Activated T-helper 2 cell treated with anti-CD3 and anti-CD28 coated beads, Interferon-gamma antibody, Interleukin-2, Interleukin-4, amounts not matched to agents 10 μg/mL and 5 μg/mL and 100 μg/mL, durations not matched to agents 14 hours and 24 hours and 36 hours (primary cell): ENCODE measurements at places on chromosomes 3 and 15. TPM values are rescaled to one million over a fixed set of nuclear protein-coding genes. Genes with fewer than 3 reads are reported as not detected.
A peak's percentile ranks its signal among the peaks of the same experiment; 100 is the strongest.

DNA sequence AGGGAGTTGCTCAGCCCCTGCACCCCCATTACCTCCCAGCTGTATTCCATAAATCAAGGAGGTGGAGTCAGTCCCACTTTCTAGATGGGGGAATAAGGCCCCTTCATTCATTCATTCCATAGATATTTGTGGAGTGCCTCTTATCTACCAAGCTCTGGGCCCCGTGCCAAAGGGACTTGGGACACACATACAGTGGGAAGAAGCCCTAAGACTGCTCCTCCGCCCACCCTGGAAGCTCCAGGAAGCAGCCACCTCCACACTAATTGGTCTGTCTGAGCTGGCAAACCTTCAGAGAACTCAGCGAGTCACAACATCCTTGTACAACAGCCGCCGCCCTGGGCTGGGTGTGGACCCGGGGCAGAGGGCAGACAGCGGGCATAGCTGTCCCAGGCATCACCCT is 6.4 kb downstream of the STRA6 start:
- H3K4me3 ChIP-seq = no peak overlapping the region
- no peak overlapping the region for H3K27ac ChIP-seq
- no peaks in the 10 kb centered on the region for H3K36me3 ChIP-seq
- no peaks in the 10 kb centered on the region for H3K27me3 ChIP-seq
- no peaks in the 10 kb centered on the region for H3K4me1 ChIP-seq

GRCh38 chr3:69231929-69232440 is 109.6 kb upstream of the LMOD3 start:
- no peak overlapping the region for H3K4me3 ChIP-seq
- H3K27ac ChIP-seq = no peak overlapping the region
- H3K4me1 ChIP-seq = peaks cover 14% of the 10 kb centered on the region
- no peak for DNase-seq
- no peaks in the 10 kb centered on the region for H3K36me3 ChIP-seq
- no peaks in the 10 kb centered on the region for H3K27me3 ChIP-seq

GRCh38 chr15:73969151-73969759 is 22.8 kb downstream of the STOML1 start:
- DNase-seq = no peak
- no peak overlapping the region for H3K27ac ChIP-seq
- H3K36me3 ChIP-seq = no peaks in the 10 kb centered on the region

- H3K27ac ChIP-seq = peak overlapping the region; percentile 98
- no peaks in the 10 kb centered on the region for H3K27me3 ChIP-seq
- peaks cover 29% of the 10 kb centered on the region for H3K36me3 ChIP-seq
- peak overlapping the region; percentile 93 for H3K4me3 ChIP-seq
- peak; percentile 74 for DNase-seq
Measured at GRCh38 chr15:59689626-59690236, 611 bp upstream of the BNIP2 start.

DNA sequence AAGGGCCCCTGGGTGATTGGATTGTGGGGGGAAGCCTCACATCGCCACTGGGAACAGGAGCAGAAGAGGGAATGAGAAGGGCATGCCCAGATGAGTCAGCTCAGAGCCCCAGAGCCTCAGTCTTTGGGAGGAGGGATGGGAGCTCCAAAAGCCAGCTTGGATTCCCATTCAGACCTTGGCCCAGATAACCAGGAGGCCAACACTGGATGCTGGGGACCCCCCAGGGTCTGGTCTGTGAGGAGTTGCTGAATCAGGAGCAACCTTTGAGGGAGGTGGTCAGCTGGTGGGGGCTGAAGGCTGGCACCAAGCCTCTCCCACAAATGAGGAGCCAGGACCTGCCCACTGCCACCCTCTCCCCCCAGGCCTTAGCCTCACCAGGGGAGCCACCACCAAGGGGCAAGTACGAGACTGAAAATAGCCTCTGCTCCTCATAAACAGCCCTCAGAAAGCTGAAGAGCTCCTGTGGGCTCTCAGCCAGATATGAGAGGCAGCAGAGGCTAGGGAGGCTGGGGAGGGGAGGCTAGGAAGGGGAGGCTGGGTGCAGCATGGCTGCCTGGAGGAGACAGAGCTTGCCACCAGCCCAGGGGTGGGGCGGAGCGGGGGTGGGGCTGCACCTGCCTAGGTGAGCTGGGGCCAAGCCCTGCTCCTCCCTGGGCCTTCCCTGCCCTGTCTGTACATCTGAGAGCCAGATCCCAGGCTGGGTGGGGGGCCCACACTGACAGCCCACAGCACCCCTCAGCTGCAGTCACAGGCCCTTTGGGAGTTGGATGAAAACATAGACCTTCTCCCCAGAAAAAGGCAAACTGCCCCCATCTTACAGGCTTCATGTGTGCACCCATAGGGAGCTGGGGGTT is 99.8 kb downstream of the SEC22A start:
- no peak overlapping the region for H3K4me3 ChIP-seq
- no peaks in the 10 kb centered on the region for H3K36me3 ChIP-seq
- peaks cover 2% of the 10 kb centered on the region for H3K27me3 ChIP-seq

DNA sequence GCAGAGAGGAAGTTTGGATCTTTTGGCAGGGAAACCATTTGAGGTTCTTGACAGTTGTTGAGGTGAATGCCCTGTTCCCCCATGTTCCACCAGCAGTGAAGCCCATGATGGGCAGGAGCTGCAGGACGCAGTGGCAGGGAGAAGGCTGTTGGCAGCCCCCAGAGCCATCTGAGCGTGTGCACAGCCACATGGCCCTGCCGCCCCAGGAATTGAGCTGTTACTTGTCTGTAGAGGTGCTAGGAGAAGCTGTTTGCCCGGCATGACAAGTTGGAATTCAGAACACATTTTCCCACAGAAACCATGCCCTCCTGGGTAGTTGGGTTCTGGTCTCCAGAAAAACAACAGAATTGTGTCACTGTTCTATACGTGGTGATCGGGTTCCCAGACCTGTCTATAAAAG is 218.2 kb upstream of the NR2E3 start:
- no peak overlapping the region for H3K4me3 ChIP-seq
- no peak for DNase-seq
- no peak overlapping the region for H3K27ac ChIP-seq
- peaks cover 10% of the 10 kb centered on the region for H3K27me3 ChIP-seq
- H3K4me1 ChIP-seq = no peaks in the 10 kb centered on the region

GRCh38 chr15:82183121-82184031 is 79.2 kb downstream of the EFL1 start:
- no peaks in the 10 kb centered on the region for H3K36me3 ChIP-seq
- H3K4me1 ChIP-seq = no peaks in the 10 kb centered on the region
- no peak overlapping the region for H3K4me3 ChIP-seq

DNA sequence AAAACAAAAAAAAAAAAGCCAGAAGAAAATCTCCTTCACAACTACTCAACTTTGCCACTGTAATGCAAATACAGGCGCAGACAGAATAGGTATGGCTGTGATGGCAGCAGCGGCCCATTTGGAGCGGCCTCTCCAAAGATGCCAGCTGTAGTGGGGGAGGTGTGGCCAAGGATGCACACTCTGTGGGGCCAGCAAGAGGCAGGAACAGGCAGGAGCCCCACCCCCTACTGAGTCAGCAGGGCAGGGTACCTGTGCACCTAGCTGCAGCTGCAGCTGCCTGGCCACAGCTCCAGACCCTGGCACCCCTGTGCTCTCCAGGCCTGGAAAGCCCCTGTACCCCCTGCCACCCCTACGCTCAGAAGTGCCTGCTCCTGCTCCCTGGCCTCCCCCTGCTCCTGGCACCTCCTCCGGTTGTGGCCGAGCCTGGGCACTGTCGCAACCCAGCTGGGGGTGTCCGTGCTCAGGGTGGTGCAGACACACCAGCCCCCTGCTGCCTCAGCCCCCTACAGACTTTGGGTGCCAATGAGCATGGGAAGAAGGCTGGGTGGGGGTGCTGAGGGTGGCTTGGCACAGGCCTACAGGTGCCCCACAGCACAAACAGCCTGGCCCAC is 312.7 kb downstream of the ULK4 start:
- H3K27ac ChIP-seq = no peak overlapping the region
- H3K27me3 ChIP-seq = no peaks in the 10 kb centered on the region
- no peak overlapping the region for H3K4me3 ChIP-seq
- no peaks in the 10 kb centered on the region for H3K4me1 ChIP-seq
- no peaks in the 10 kb centered on the region for H3K36me3 ChIP-seq
- no peak for DNase-seq

DNA sequence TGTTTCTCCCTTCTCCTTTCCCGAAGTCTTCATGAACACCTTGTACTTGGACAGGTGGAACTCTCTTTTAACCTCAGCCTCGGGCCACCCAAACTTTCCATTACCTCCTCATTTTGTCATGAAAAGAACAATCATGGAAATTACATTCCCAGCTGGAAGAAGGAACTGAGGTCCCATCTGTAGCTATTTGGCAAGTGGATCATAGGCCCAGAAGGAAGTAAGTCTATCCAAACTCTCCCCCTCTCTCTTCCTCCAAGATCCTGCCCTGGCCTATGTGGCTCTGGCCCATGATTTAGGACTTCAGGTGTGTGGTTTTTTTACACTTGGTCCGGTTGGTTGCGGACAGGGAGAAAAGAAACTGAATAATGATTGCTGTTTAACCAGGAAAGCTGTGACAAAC is 44.1 kb downstream of the ITGB5 start:
- DNase-seq = no peak
- H3K27ac ChIP-seq = no peak overlapping the region
- no peaks in the 10 kb centered on the region for H3K4me1 ChIP-seq
- peaks cover 16% of the 10 kb centered on the region for H3K27me3 ChIP-seq

GRCh38 chr15:73344056-73344455 is 24.7 kb downstream of the HCN4 start:
- no peak for DNase-seq
- H3K27me3 ChIP-seq = no peaks in the 10 kb centered on the region
- no peaks in the 10 kb centered on the region for H3K4me1 ChIP-seq
- H3K36me3 ChIP-seq = no peaks in the 10 kb centered on the region
- H3K27ac ChIP-seq = no peak overlapping the region

- H3K4me1 ChIP-seq = no peaks in the 10 kb centered on the region
- no peaks in the 10 kb centered on the region for H3K36me3 ChIP-seq
- H3K27ac ChIP-seq = no peak overlapping the region
- no peak overlapping the region for H3K4me3 ChIP-seq
Measured at GRCh38 chr3:181932039-181932438, 220.3 kb downstream of the SOX2 start.

- peaks cover 1% of the 10 kb centered on the region for H3K27me3 ChIP-seq
- no peak overlapping the region for H3K4me3 ChIP-seq
- H3K36me3 ChIP-seq = no peaks in the 10 kb centered on the region
- H3K4me1 ChIP-seq = peaks cover 5% of the 10 kb centered on the region
- DNase-seq = no peak
Measured at GRCh38 chr3:24155276-24155675, 210.2 kb downstream of the NR1D2 start.

DNA sequence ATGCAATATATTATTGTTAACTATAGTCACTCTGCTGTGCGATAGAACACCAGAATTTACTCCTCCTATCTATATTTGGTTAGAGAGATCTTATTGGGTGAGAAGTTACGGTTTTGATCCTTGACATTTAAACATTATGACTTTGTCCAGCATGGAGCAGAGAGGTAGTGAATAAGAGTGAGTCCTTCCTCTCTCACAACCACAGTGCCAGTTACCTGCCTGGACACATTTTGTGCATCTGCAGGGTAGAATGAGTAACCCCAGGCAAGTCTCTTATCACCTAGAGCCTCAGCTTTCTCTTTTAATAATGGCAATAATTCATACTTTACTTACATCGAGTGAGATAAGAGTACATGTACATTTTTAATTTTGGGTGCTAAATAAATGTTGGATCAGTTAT is 24.1 kb downstream of the KAT2B start:
- H3K27ac ChIP-seq = no peak overlapping the region
- no peak for DNase-seq

- H3K4me3 ChIP-seq = no peak overlapping the region
- no peaks in the 10 kb centered on the region for H3K36me3 ChIP-seq
- no peaks in the 10 kb centered on the region for H3K4me1 ChIP-seq
- no peak overlapping the region for H3K27ac ChIP-seq
Measured at GRCh38 chr3:128539376-128539775, 46.4 kb upstream of the GATA2 start.

- DNase-seq = no peak
- no peaks in the 10 kb centered on the region for H3K4me1 ChIP-seq
- H3K27me3 ChIP-seq = peaks cover 10% of the 10 kb centered on the region
- no peak overlapping the region for H3K27ac ChIP-seq
- H3K4me3 ChIP-seq = no peak overlapping the region
Measured at GRCh38 chr3:190676481-190676880, 162.6 kb downstream of the IL1RAP start.

- H3K27me3 ChIP-seq = peaks cover 1% of the 10 kb centered on the region
- no peaks in the 10 kb centered on the region for H3K36me3 ChIP-seq
- H3K4me1 ChIP-seq = no peaks in the 10 kb centered on the region
- no peak overlapping the region for H3K4me3 ChIP-seq
- DNase-seq = no peak
- H3K27ac ChIP-seq = no peak overlapping the region
Measured at GRCh38 chr15:29887721-29888120, 65.5 kb upstream of the TJP1 start.

DNA sequence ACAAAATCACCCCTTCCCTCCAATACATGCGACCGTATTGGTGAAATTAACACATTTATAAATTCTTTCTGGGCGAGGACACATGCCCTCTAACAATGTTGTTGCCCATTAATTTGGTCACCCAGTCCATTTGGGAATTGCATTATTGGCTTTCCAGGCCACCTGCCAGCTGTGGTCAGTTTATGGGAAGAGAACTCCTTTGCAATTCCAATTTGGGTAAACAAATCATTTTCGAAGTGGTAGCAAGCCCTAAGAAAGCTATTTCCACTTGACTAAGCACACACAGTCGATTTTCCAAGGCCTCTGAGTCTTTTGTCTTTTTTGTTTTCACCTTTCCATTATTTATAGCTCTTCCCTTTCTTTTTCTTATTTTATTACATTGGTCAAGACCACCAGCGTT is 362.3 kb upstream of the RGMA start:
- H3K36me3 ChIP-seq = no peaks in the 10 kb centered on the region
- no peaks in the 10 kb centered on the region for H3K4me1 ChIP-seq
- no peak overlapping the region for H3K4me3 ChIP-seq
- no peaks in the 10 kb centered on the region for H3K27me3 ChIP-seq

DNA sequence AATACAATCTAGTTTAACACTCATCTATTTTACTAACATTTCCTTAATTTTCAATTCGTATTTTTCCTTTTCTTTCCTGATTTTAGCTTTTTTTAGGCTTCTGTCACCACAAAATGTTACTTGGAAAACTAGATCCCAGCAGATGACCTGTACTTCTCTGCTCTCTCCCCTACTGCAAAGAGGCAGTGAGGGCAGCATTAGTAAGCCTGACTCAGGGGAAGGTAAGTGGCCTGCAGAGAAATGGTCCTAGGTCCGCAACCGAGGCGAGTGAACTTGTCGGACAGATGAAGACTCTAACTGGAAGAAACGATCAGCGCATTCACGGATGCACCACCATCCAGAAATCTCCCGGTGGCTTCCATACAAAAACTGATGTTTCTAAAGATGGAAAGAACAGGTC is 20.4 kb downstream of the TMEM43 start:
- H3K27ac ChIP-seq = peak overlapping the region; percentile 81
- peaks cover 29% of the 10 kb centered on the region for H3K4me1 ChIP-seq
- DNase-seq = no peak
- H3K36me3 ChIP-seq = peaks cover 54% of the 10 kb centered on the region
- no peaks in the 10 kb centered on the region for H3K27me3 ChIP-seq
- H3K4me3 ChIP-seq = no peak overlapping the region

Gene OIP5
- 13.7 and 16.1 TPM in 2 replicates for total RNA-seq

Gene TMCO5A
- total RNA-seq = not detected in 2 replicates

Gene FSIP1
- total RNA-seq = 0.14 and 0.16 TPM in 2 replicates

Gene SLCO3A1
- total RNA-seq = 26.2 and 26.3 TPM in 2 replicates

Gene UBAP1L
- 6.0 and 6.3 TPM in 2 replicates for total RNA-seq

Gene TICRR
- total RNA-seq = 18.0 and 18.7 TPM in 2 replicates

Gene LYZL4
- not detected in 2 replicates for total RNA-seq

Gene QTRT2
- total RNA-seq = 40.2 and 41.3 TPM in 2 replicates

Gene TMEM108
- 0.07 TPM in 1 of 2 replicates, not detected in the other for total RNA-seq

Gene NISCH
- 70.0 and 73.4 TPM in 2 replicates for total RNA-seq

Gene TSEN2
- total RNA-seq = 23.6 and 28.5 TPM in 2 replicates

Gene IMPG2
- 0.05 and 0.09 TPM in 2 replicates for total RNA-seq

Gene ARL14
- total RNA-seq = not detected in 2 replicates

Gene PAQR5
- not detected in 2 replicates for total RNA-seq

Gene PIERCE2
- not detected in 2 replicates for total RNA-seq

Gene RLBP1
- total RNA-seq = 0.21 and 0.52 TPM in 2 replicates
